Sigmoid colon (tissue), 7 donors: ENCODE measurements at places on chromosomes 6 and 20. TPM values are rescaled to one million over a fixed set of nuclear protein-coding genes. Genes with fewer than 3 reads are reported as not detected.

DNA sequence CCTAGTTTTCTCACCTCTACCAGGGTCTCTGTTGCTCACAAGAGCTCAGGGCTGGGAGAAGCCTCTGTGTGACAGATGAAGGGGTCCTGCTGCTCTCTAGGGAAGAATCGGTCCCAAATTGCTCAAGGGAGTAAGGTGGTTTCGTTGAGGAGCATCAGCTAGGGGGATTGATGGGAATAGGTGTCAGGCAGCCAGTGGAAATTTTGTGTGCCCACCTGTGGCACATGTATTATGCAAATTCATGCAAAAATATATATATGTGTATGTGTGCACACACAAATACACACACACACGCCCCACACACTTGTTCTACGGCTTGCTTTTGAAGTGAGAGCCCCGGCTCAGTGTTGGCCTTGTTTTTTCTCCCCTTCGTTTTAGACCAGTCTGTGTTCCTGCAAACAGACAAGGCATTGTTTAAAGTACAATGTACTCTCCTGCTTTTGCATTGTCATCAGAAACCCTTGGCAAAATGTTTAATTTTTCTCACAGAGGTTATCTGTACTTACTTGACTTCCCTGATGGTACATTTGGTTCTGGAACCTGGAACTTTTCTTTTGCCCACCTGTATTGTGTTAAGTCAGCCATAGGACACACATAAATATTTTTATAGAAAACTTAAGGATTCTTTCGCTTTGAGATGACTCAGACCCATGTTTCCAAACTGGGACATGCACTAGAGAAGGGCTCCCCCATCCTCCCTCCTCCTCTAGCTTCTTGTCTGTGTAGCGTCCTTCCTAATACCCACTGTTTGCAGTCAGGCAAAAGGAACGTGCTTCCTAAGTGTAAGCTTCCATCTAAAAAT lies 26.7 kb downstream of the FOXO3 start:
- H3K27ac ChIP-seq = peak overlapping the region; percentile 88
- no peaks in the 10 kb centered on the region for H3K36me3 ChIP-seq
- no peak overlapping the region for H3K4me3 ChIP-seq
- peak; percentile 77 for DNase-seq

Gene SOX18
- 4.8 TPM for total RNA-seq

DNA sequence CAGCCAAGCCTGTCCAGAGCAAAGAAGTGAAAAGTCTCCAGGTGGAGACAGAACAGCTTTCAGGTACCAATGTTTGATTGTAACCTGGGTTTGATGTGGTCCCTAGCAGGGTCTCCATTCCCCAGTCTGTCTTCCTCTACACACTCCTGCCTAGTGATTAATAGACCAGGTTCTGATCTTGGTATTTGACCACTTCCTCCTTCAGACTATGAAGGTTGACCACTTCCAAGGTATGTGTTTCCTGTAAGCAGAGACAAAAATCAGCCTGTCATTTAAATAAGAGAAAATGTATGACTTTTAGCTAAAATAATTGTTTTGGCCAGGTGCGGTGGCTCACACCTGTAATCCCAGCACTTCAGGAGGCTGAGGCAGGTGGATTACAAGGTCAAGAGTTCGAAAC lies 41.8 kb upstream of the TOP1 start:
- peaks cover 3% of the 10 kb centered on the region for H3K4me1 ChIP-seq
- no peak overlapping the region for H3K27ac ChIP-seq
- H3K27me3 ChIP-seq = no peaks in the 10 kb centered on the region
- no peaks in the 10 kb centered on the region for H3K36me3 ChIP-seq

Gene CTCFL
- total RNA-seq = not detected

GRCh38 chr20:58202044-58202443 lies 26.4 kb downstream of the ANKRD60 start:
- no peaks in the 10 kb centered on the region for H3K27me3 ChIP-seq
- H3K36me3 ChIP-seq = no peaks in the 10 kb centered on the region
- H3K4me3 ChIP-seq = no peak overlapping the region
- no peak overlapping the region for H3K27ac ChIP-seq

Gene SLC17A1
- total RNA-seq = not detected

Gene LY86
- total RNA-seq = 5.9 TPM

Gene RIOK1
- total RNA-seq = 16.9 TPM

DNA sequence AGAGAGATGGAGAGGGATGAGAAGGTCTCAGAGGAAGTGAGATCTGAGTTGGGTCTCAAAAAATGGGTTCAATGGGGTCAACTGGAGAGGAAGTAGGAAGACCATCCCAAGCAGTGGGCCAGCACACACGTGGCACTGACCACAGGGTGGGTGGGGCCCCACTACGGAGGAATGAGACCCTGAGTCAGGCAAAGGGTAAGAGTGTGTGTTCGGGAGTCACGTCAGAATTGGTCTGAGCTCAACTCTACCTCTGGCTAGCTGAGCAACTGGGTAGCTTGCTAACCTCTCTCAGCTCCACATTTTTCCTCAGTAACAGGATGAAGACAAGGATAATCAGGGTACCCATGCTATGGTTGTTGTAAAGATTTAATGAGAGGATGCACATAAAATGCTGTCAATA lies 79.0 kb downstream of the TRERF1 start:
- no peak for DNase-seq
- no peaks in the 10 kb centered on the region for H3K4me1 ChIP-seq
- H3K4me3 ChIP-seq = no peak overlapping the region
- H3K36me3 ChIP-seq = no peaks in the 10 kb centered on the region
- no peak overlapping the region for H3K27ac ChIP-seq

GRCh38 chr20:13396022-13396421 lies 174.9 kb downstream of the ISM1 start:
- no peak overlapping the region for H3K27ac ChIP-seq
- no peaks in the 10 kb centered on the region for H3K36me3 ChIP-seq
- peaks cover 49% of the 10 kb centered on the region for H3K4me1 ChIP-seq
- no peak overlapping the region for H3K4me3 ChIP-seq
- H3K27me3 ChIP-seq = no peaks in the 10 kb centered on the region

Gene SCRT2
- not detected for total RNA-seq

GRCh38 chr20:53487461-53488200 lies 106.0 kb downstream of the ZNF217 start:
- H3K4me3 ChIP-seq = no peak overlapping the region
- H3K4me1 ChIP-seq = no peaks in the 10 kb centered on the region

DNA sequence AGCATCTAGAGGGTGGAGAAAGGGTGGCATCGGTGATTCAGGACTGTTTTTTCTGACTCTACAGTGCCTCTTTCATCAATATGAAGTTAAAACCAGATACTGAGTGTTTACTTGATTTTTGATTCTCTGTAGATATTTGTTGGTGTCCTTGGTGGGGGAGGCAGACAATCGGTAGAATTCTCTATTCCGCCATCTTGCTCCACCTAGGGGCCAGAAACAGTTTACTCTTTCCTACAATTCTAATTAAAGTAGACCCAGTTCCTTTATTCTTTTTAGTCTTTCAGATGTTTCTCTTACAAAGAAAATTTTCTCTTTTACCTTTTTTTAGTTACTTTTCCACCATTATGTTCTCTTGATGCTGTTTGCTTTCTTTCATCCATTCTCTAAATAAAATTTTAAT lies 162.1 kb upstream of the RAB32 start:
- no peaks in the 10 kb centered on the region for H3K27me3 ChIP-seq
- no peak overlapping the region for H3K27ac ChIP-seq
- no peak overlapping the region for H3K4me3 ChIP-seq
- H3K36me3 ChIP-seq = no peaks in the 10 kb centered on the region
- DNase-seq = no peak
- no peaks in the 10 kb centered on the region for H3K4me1 ChIP-seq

Gene ANKEF1
- 0.41 TPM for total RNA-seq

- no peaks in the 10 kb centered on the region for H3K27me3 ChIP-seq
- DNase-seq = no peak
- peak overlapping the region; percentile 13 for H3K27ac ChIP-seq
- peaks cover 32% of the 10 kb centered on the region for H3K36me3 ChIP-seq
- peaks cover 58% of the 10 kb centered on the region for H3K4me1 ChIP-seq
- no peak overlapping the region for H3K4me3 ChIP-seq
These were observed 10.2 kb downstream of the OSER1 start for GRCh38 chr20:44200371-44200770.

DNA sequence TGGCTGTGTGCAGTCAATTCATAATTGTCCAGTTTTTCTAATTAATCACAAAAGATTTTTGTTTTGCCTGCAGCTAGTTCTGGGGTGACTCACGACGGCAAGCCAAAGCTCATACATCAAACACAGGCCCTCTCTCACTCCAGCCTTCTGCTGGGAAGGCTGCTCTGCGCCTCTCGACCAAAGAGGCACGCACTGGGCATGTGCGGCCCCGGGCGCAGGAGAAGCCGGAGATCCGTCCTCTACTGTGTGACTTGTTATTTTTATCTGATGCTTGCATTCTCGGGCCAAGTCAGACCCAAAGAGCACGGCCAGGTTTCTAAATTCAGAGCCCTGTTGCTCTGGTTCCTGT lies 98.5 kb downstream of the TFAP2A start:
- DNase-seq = peak; percentile 70
- H3K27me3 ChIP-seq = no peaks in the 10 kb centered on the region
- no peak overlapping the region for H3K4me3 ChIP-seq

- H3K4me1 ChIP-seq = peaks cover 6% of the 10 kb centered on the region
- H3K27ac ChIP-seq = peak overlapping the region; percentile 27
- DNase-seq = no peak
- no peak overlapping the region for H3K4me3 ChIP-seq
- H3K36me3 ChIP-seq = no peaks in the 10 kb centered on the region
These were observed 154.4 kb upstream of the SUPT3H start for GRCh38 chr6:45531999-45532595.

DNA sequence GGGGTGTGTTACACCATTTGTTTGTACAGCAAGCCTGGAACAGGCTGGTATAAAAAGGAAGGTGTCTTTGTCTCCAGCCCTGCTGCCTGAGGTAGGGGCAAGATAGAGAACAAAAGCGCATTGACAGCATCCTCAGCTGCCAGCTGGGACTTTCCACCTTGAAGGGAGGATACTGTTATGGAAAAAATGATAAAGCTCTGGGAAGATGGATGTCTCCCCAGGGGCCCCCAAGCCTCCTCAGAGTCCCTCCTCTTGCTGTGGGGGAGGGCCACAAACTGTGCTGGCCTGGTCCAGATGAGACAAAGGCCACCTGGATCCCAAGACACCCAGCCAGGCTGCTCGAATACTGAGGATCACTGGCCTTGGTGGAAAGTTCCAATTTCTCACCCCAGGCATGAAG lies 13.0 kb downstream of the REM1 start:
- H3K4me3 ChIP-seq = no peak overlapping the region

DNA sequence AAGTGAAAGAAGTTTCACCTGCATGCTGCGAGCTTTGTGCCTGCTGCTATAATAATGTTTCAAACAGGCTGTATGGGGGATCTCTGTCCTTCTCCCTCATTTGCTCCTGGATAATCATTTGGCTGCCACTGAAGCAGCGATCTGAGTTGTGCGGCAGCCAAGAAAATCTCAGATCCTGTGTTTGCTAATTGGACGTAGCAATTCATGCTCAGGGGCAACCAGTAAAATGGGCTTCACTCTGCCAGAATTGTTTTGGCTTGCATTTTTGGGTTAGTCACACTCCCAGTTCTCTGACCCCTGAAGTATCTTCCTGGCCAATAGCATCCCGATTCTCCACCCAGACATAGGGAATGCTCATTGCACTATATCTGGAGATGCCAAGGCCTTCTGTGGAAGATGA lies 13.7 kb upstream of the STXBP5 start:
- H3K4me1 ChIP-seq = no peaks in the 10 kb centered on the region
- H3K4me3 ChIP-seq = no peak overlapping the region
- no peaks in the 10 kb centered on the region for H3K36me3 ChIP-seq
- no peak for DNase-seq
- H3K27me3 ChIP-seq = no peaks in the 10 kb centered on the region

GRCh38 chr6:32288426-32288825 lies 64.6 kb upstream of the NOTCH4 start:
- no peaks in the 10 kb centered on the region for H3K27me3 ChIP-seq
- H3K27ac ChIP-seq = no peak overlapping the region
- H3K4me1 ChIP-seq = no peaks in the 10 kb centered on the region

DNA sequence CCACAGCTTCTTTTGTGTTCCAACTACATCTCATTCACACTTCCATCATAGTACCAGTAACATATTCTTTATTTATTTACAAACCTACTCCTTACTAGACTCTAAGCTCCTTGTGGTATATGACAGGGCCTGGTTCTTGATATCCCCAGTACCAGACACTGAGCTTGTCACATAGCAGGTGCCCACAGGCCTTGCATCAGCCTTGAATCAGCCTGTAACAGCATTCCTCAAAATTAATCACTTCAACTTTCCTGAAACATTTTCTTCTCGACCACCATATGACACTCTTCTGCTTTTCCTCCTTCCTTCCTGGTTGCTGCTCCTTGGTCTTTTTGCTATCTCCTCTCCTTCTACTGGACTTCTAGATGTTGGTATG lies 24.7 kb upstream of the SRPK1 start:
- no peak for DNase-seq
- H3K27ac ChIP-seq = no peak overlapping the region
- no peaks in the 10 kb centered on the region for H3K4me1 ChIP-seq
- H3K36me3 ChIP-seq = no peaks in the 10 kb centered on the region
- H3K27me3 ChIP-seq = no peaks in the 10 kb centered on the region

DNA sequence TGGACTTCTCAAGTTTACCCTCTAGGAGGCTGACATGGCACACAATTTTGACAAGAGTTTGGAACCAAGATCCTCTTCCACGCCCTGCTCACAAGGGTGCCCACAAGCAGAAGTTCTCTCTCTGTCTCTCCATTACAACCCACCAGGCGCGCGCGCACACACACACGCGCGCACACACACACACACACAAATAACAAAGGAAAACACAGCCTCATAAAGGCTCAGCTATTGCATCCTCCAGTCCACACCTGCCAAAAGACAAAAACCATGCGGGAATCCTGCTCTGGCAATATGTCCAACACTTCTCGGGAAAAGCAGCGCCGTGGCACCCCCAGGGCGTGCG lies 870 bp downstream of the PAK5 start:
- no peak overlapping the region for H3K4me3 ChIP-seq
- no peaks in the 10 kb centered on the region for H3K4me1 ChIP-seq
- DNase-seq = no peak
- no peak overlapping the region for H3K27ac ChIP-seq
- H3K27me3 ChIP-seq = no peaks in the 10 kb centered on the region

- no peak overlapping the region for H3K27ac ChIP-seq
- DNase-seq = no peak
- H3K36me3 ChIP-seq = peaks cover 13% of the 10 kb centered on the region
These were observed 128.2 kb downstream of the NCOA3 start for GRCh38 chr20:47629907-47630306.

- H3K27ac ChIP-seq = peak overlapping the region; percentile 88
- H3K4me3 ChIP-seq = peak overlapping the region; percentile 50
- peaks cover 21% of the 10 kb centered on the region for H3K4me1 ChIP-seq
- no peaks in the 10 kb centered on the region for H3K27me3 ChIP-seq
- no peaks in the 10 kb centered on the region for H3K36me3 ChIP-seq
- DNase-seq = no peak
These were observed 107.5 kb upstream of the PRSS16 start for GRCh38 chr6:27139756-27140579.

Gene PRKN
- total RNA-seq = 14.6 TPM

GRCh38 chr20:10919396-10920140 lies 245.8 kb upstream of the JAG1 start:
- no peak overlapping the region for H3K27ac ChIP-seq
- H3K4me3 ChIP-seq = no peak overlapping the region
- H3K36me3 ChIP-seq = no peaks in the 10 kb centered on the region
- peak; percentile 64 for DNase-seq
- peaks cover 6% of the 10 kb centered on the region for H3K4me1 ChIP-seq
